Body of pancreas (tissue), 4 donors: ENCODE measurements at places on chromosomes 6 and 20. TPM values are rescaled to one million over a fixed set of nuclear protein-coding genes. Genes with fewer than 3 reads are reported as not detected.

NFKBIL1 gene
- total RNA-seq = 27.0 TPM

PPP1R16B gene
- 1.6 TPM for total RNA-seq

HCRTR2 gene
- not detected for total RNA-seq

KCNQ2 gene
- 3.0 TPM for total RNA-seq

DEFB123 gene
- total RNA-seq = not detected

ZBTB46 gene
- 4.3 TPM for total RNA-seq

RTF2 gene
- total RNA-seq = 22.1 TPM

ADISSP gene
- 26.7 TPM for total RNA-seq

MLN gene
- total RNA-seq = not detected

RAB44 gene
- total RNA-seq = 0.26 TPM

SLC13A3 gene
- 3.4 TPM for total RNA-seq

RBBP8NL gene
- 2.3 TPM for total RNA-seq

IPCEF1 gene
- 3.0 TPM for total RNA-seq

HDGFL1 gene
- not detected for total RNA-seq

RAD21L1 gene
- not detected for total RNA-seq

ASIP gene
- not detected for total RNA-seq

PRKN gene
- total RNA-seq = 6.7 TPM

DEFB124 gene
- total RNA-seq = not detected

DUSP15 gene
- 3.6 TPM for total RNA-seq

JAG1 gene
- total RNA-seq = 55.7 TPM

LAMP5 gene
- not detected for total RNA-seq

PRSS16 gene
- total RNA-seq = 10.9 TPM

PCED1A gene
- 26.5 TPM for total RNA-seq

TAGAP gene
- total RNA-seq = 2.3 TPM

HTR1E gene
- not detected for total RNA-seq

GRM1 gene
- under 0.01 TPM for total RNA-seq

RIPOR2 gene
- total RNA-seq = 1.3 TPM

KHDC1L gene
- not detected for total RNA-seq

C6orf58 gene
- not detected for total RNA-seq

C20orf141 gene
- total RNA-seq = not detected

ULBP1 gene
- total RNA-seq = not detected

COL20A1 gene
- total RNA-seq = not detected

PNRC1 gene
- 133 TPM for total RNA-seq

CNR1 gene
- 2.6 TPM for total RNA-seq

DPPA5 gene
- total RNA-seq = not detected

STAU1 gene
- 78.3 TPM for total RNA-seq

FOXF2 gene
- not detected for total RNA-seq

ATP9A gene
- 24.6 TPM for total RNA-seq

ZFP57 gene
- total RNA-seq = not detected

EYS gene
- total RNA-seq = not detected

MAFB gene
- total RNA-seq = 22.1 TPM

GCNT2 gene
- 4.4 TPM for total RNA-seq

SLC22A7 gene
- not detected for total RNA-seq

LTB gene
- total RNA-seq = not detected

GJA10 gene
- total RNA-seq = not detected

KIAA0408 gene
- 1.3 TPM for total RNA-seq

PKIB gene
- total RNA-seq = not detected

DLL1 gene
- 6.0 TPM for total RNA-seq

APMAP gene
- 51.4 TPM for total RNA-seq

CYP39A1 gene
- 6.3 TPM for total RNA-seq

SAMD10 gene
- 7.6 TPM for total RNA-seq

KIF25 gene
- not detected for total RNA-seq

RPP21 gene
- 77.6 TPM for total RNA-seq

ZNF165 gene
- total RNA-seq = 4.3 TPM
